ENCODE measurements at places on chromosomes 6 and 20.

DNA sequence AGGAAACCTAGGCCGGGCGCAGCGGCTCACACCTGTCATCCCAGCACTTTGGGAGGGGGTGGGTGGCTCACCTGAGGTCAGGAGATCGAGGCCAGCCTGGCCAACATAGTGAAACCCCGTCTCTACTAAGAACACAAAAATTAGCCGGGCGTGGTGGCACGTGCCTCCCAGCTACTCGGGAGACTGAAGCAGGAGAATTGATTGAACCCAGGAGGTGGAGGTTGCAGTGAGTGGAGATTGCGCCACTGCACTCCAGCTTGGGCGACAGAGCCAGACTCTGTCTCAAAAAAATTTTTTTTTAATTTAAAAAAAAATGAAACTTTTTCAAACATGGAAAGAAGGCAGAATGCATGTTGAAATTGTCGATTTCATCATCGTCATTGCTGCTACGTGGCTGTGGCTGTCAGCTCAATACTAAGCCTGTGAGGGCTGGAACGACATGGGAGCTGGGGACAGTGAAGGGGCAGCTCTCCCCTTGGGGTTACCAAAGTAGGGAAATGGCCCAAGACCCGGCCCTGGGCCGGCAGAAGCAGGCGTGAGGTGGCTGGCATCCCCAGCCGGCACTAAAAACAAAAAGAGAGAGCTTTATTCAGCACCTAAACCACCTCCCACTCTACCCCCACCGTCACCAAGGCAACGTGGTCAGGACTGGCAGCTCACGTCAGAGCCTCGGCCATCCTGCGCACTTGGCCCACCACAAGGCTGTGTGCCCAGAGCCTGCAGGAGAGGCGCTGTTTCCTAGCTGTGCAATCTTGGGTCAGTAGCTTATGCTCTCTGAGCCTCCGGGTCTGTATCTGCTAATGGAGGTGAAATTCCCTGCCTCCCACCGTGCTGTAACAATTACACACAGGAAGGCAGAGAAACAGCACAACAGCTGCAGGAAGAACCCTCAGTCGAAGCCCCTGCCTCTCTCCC is 30.8 kb downstream of the AGPAT4 start:
- no peak for DNase-seq

DNA sequence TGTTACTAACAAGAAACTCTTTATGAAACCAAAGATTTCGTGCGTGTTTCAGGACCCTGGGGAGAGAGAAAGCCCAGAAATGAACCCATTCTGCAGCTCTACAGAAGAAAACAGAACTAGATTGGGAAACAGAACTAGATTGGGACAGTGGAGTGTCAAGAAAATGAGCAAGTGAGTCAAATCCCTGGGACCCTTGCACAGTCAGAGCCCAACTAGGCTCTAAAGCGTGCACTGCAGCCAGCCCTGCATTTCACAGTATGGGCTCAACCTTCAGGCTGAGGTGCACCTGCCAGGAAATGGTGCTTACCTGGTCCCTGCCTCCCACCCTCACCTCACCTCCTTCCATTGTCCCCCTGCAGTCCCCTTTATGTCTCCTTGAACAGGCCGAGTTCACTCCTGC is 39.7 kb downstream of the BFSP1 start:
- no peak for DNase-seq

DNA sequence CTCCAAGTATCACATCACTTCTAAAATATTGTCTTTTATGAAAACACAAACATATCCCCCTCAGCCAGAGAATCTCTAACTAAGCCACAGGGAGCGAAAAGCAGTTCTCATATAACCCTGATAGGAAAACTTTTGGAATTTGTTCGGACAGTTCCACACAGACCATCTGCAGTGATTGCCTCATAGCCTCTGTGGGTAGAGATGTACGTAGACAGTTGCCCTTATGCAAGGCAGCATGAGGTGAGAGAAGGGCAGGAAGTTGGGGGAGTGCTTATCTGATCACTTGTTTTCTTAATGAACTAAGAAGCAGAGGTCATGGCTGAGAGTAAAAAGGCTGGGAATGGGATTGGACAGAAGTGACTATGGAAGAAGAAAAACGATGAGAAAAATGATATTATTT is 39.6 kb downstream of the SLC23A2 start:
- DNase-seq, result no peak

DNA sequence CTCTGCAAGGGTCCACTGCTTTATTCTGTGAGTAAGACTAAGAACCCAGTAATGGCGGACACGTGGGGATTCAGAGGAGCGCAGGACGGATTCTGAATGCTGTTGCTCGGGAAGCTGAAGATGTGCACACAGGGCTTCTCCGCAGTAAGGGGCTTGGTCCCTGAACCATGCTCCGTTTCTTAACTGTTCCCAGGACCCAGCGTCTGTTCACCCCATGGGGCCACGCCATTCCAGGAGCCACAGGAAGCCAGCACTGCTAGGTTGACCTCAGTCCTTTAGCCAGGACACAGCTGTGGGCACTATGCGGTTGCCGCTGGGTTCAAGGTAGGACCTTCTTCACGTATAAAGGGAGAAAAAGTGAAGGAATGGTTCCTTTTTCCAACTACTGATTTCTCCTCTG is 59.8 kb downstream of the IRF4 start:
- no peak for DNase-seq

- DNase-seq, result no peak
These were observed 12.8 kb downstream of the SNX14 start for GRCh38 chr6:85580878-85581267.
